ENCODE measurements at places on chromosomes 16 and 17.

- no peak for DNase-seq
Measured at GRCh38 chr16:79607587-79607986, 7.0 kb upstream of the MAF start.

DNA sequence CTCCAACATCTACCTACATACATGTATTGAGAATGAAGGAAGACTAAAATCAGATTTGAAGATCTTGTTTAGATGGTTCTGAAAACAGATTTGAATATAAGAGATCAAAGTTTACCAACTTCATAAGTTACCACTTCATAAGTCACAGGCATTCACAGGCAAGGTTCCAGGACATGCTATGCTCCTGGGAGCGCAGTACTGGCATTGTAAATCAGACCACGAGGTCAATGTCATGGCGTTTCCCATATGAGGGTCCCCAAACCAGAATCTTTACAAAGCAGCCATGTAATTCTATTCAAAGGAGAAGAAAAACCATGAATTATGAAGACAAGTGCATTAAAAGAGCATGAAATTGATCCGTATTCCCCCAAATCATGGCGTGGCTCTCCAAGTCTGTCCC is 3.0 kb downstream of the CDH11 start:
- no peak for DNase-seq

- no peak for DNase-seq
Measured at GRCh38 chr16:88939972-88940861, 36.8 kb downstream of the CBFA2T3 start.

- DNase-seq = no peak
Measured at GRCh38 chr17:80930335-80931279, 61.0 kb upstream of the CHMP6 start.

DNA sequence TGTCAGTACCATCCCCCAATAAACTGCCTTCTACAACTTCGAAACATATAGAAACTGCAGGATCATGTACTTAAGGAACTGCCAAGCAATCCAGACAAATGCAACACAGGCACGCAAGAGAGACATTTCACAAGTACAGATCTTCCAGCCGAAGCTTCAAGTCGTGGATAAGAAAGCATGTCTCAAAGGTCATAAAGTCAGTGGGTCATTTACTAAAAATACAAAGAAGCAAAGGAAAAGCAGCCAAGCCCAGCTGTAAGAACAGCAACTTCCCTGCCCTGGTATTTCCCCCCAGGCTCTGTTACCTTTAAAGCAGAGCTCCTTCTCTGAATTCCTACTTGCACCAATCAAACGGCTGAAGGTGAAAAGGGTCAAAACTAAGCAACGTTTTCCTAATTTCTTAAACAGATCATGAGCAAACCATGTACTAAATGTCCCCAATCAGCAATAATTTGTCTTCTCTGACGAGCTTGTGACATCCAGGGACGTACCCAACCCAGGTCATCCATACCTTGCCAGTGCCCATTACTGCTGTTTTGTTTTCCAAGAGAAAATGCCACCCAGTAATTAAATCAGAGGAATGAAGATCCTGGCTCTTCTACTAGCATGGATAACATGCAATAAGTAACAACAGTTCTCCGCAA is 1.7 kb downstream of the AKTIP start:
- no peak for DNase-seq

GRCh38 chr16:50390371-50390771 is 21.6 kb upstream of the BRD7 start:
- peak; percentile 44 for DNase-seq
